Iris pigment epithelial cell (primary cell): ENCODE measurements at places on chromosomes 2 and 18.

DNA sequence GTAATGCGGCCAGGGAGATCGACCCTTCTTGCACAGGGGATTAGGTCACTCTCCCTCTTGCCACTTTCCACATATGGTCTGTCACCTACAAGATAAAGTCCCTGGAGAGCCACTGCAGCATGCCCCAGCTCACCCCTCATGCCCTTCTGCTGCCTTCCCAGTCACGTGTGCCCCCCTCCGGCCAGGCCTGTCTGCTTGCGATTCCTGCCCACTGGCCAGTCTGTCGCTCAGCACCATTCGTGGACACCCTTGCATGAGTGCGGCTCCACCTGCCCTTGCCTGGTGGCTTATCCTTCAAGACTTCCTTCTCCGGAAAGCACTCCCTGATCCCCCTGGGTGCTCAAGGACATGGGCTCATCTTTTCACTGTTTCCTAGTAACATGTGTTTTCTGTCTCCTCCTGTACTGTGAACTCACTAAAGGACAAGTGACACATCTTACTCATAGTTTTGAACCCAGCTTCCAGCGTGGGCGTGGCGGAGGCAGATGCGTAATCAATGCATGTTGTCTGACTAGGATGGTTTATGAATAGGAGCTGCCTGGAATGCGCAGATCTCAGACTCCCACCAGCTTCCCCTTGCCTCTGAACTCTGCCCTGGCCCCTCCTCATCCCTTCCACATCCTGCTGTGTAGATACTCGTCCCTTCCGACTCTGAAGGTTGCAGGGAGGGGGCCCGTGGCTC, 7.8 kb upstream of the NT5DC4 start:
- peak; percentile 71 for DNase-seq

DNA sequence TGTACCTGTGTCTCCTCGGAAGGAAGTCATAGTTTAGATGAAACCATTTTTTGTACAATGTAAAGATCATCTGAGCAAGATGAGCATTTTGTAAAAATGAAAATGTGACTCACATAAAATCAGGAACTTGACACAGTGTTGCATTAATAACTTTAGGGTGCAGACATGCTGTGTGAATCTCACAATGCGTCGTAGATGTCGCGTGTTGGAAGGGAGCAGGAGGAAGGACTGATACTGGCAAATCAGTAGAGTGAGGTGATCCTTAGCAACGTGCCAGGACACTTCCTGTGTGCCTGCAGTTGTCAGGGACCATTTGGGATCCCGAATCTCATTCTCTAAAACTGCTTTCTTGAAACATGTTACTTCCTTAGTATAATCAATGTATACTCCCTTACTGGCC, 103.1 kb downstream of the SH3BP4 start:
- no peak for DNase-seq

DNA sequence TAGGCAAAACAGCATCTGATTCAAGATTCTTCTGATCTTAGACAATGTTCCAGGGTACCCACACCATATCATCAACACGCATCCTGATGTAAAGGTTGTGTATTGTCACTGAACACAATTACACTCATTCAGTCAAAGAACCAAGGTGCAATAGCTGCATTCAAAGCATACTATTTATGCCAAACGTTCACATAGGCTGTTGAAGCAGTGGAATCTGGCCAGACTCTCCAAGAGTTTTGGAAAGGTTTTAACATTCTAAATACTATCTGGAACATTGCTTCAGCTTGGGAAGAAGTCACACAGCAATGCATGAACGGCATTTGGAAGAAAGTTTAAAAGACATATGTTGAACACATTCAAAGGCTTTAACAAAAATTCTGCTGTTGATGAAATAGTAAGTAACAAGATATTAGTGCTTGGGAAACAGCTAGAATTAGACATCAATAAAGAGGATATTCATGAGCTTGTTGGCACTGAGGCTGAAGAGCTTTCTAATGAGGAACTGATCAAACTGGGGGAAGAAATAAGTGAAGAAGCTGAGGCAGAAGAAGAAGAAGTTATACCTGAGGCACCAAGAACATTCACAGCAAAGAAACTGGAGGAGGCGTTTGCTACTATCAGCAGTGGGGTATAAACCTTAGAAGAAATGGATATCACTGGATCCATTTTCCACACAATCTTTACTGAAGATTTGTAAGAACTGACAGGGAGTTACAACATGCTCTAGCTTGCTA, 47.6 kb upstream of the MSH6 start:
- no peak for DNase-seq

DNA sequence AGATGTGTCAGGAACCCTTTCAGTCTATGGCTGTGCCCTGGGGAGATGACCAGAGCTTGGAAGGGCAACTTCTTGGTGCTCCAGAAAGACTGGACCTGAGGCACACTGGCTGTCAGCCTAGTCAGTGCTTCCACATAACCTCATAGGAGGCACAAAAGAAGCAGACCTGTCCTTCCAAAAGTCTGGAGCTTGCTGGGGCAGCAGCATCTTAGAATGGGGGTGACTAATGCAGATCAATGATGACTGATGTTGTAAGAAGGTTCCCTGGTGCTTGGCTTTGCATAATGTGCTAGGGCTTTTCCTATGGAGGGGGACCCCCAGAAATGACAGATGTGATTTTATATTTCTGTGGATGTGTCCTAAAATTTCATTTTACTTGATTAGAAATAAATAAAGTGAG, 255.7 kb upstream of the THUMPD2 start:
- no peak for DNase-seq

GRCh38 chr2:236982693-236983455, 102.8 kb upstream of the COPS8 start:
- no peak for DNase-seq

- no peak for DNase-seq
These were observed 62.1 kb upstream of the OTOS start for GRCh38 chr2:240202586-240202985.

GRCh38 chr2:24352664-24353063, 7.7 kb downstream of the ITSN2 start:
- no peak for DNase-seq
